Stimulated activated CD8-positive, alpha-beta memory T cell treated with anti-CD3 and anti-CD28 coated beads, Interleukin-15, amount 100 ng/mL, for 24 hours (primary cell): ENCODE measurements at places on chromosomes 4 and X.

- no peak for DNase-seq
These were observed 13.9 kb upstream of the PPEF2 start for GRCh38 chr4:75916091-75916661.

- DNase-seq = no peak
These were observed 13.0 kb upstream of the PDCL2 start for GRCh38 chr4:55604996-55605395.

GRCh38 chrX:56800801-56801200 lies 71.8 kb downstream of the NBDY start:
- DNase-seq = no peak

DNA sequence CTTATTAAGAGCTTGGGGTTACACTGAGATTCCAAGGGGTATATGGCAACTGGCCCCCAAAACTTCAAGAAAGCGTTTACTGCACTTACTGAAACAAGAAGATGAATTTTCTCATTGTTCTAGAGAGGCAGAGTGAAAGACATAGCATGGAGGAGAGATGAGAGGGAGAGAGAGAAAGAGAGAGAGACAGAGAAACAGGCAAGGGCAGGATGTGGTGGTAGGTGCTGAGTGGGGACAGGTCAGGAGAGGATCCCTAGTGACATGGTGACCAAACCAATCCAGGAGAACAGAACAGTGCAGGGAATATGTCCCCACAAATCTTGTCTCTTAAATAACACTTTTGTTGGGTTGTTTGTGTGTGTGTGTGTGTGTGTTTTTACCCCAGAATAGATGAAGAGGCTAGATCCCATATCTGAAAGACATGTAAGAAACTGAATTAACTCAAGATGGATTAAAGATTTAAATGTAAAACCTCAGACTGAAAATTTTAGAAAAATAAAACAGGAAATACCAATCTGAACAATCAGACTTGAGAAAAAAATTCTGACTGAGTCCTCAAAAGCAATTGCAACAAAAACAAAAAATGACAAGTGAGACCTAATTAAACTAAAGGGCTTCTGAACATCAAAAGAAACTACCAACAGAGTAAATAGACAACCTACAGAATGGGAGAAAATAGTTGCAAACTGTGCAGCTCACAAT lies 202.2 kb downstream of the QDPR start:
- no peak for DNase-seq

- DNase-seq = no peak
These were observed 207.8 kb upstream of the SLC7A11 start for GRCh38 chr4:138449938-138450337.

DNA sequence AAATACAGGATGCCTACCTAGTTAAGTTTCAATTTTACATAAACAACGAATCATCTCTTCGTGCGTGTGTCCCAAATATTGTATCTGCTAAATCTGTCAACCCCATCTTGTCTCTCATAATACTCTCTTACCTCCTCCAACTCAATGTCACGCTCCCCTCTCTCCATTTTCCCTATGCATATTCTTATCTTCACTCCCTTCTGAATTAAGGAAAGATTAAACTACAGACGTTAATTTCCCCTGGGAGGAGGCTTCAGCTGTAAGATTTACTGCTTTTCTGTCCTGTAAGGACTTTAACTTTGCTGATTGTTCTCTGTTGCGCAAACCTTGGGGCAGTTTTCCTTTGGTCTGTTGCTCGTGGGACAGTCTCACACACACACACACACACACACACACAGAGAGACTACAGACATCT lies 455 bp upstream of the ABCB7 start:
- no peak for DNase-seq

GRCh38 chr4:141684785-141685184 lies 48.4 kb downstream of the IL15 start:
- DNase-seq = no peak

DNA sequence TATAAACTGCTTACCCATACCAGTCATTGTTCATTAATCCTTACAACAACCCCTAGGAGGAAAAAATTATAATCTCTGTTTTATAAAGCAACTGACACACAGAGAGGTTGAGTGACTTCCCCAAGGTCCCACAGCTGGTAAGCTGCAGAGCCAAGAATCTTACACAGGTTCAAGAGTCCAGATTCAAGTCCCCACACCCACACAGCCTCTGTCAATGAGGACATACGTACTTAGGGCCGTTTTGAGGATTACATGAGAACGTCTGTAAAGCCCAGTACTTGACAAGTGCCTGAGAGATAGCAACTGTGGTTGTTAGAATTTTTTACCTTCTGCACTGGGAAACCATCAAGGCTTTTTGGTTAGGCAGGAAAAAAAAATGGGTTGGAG lies 556 bp upstream of the SLC25A43 start:
- no peak for DNase-seq
